ENCODE measurements at places on chromosomes 16 and 17. TPM values are rescaled to one million over a fixed set of nuclear protein-coding genes. Genes with fewer than 3 reads are reported as not detected.

Gene CPHXL2
- not detected for total RNA-seq

Gene SYNRG
- total RNA-seq = 12.3 TPM

Gene PGAP3
- 4.6 TPM for total RNA-seq

Gene CCL4L2
- not detected for total RNA-seq

Gene TRIM65
- 17.6 TPM for total RNA-seq

Gene EPOP
- total RNA-seq = 5.2 TPM

Measured in foreskin keratinocyte (primary cell).